ENCODE measurements at places on chromosomes 16 and 17. TPM values are rescaled to one million over a fixed set of nuclear protein-coding genes. Genes with fewer than 3 reads are reported as not detected.

- DNase-seq = no peak
Measured at GRCh38 chr16:19824216-19824615, 60.4 kb downstream of the GPRC5B start.

KIF18B gene
- total RNA-seq = 8.8 TPM

KCNH6 gene
- total RNA-seq = 0.58 TPM

- DNase-seq = peak; percentile 55
Measured at GRCh38 chr17:58330997-58331814, 2.6 kb upstream of the TSPOAP1 start.

- no peak for DNase-seq
Measured at GRCh38 chr16:63981639-63982038, 1140.2 kb downstream of the CDH11 start.

DNA sequence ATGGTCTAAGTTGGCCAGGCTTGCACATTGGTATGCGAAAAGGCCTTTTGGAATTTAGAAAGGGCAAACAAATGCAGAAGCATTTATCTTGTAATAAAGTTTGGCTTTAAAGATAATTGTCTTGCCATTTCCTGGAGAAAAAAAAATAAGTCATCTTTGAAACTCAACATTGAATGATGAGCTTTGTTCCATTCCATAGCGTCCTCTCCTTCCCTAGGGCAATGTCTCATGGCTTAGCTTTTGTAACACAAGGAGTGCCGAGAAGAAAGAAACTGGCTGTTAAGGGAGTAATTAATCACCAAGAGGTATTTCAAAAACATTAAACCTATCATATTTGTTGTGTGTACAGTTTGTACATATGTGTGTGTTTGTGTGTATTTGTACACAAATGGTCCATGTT, 372.3 kb downstream of the NPIPA8 start:
- no peak for DNase-seq

KNOP1 gene
- total RNA-seq = 22.8 TPM

DNA sequence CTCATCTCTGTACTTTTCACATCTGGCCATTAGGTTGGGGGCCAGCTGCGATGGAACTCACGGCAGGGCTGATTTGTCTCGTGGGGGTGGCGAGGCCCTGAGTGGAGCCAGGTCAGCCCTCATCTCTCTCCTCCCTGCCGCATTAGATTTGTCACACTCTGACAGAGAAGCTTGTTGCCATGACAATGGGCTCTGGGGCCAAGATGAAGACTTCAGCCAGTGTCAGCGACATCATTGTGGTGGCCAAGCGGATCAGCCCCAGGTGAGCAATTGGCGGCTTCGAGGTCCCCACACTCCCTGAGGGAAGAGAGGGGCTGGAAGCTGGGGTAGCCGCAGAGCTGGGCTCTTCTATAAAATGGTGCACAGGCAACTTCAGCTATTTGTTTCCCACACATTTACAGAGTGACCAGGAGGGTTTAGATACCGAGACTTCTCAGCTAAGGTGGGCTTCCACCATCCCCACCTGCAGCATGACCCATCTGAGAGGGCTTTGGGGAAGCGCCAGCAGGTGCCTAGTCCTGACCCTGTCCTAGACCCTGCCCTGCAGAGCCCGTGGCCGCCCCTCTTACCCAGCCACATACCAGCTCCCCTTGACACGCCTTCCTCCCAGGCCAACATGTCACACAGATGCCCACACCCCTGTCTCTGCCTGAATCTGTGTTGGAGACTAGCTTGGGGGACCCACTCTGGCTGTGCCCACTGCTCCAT, 8.4 kb downstream of the TMEM98 start:
- DNase-seq = no peak

DNA sequence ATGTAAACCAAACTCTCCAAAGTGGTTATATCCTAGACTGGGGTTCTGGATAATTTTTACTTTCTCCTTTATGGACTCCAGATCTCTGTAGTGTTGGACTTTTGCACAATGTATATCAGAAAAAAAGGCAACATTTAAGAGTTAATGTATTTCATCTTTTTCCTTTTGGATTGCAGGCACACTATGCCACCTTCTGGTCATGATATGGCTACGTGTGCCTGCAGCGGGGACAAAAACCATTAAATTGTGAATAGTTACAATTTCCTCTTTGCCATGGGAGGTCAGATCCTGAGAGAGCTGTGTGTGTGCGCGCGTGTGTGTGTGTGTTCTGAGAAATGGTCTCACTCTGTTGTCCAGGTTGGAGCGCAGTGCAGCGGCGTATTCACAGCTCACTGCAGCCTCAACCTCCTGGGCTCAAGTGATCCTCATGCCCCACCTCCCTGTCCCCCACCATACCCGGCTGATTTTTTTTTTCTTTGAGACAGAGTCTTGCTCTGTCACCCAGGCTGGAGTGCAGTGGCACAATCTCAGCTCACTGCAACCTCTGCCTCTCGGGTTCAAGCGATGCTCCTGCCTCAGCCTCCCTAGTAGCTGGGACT, 4.3 kb upstream of the SGF29 start:
- DNase-seq = no peak

SCNN1G gene
- 90.3 TPM for total RNA-seq

GRCh38 chr16:89598199-89598598, 15.2 kb upstream of the DPEP1 start:
- DNase-seq = no peak

DNA sequence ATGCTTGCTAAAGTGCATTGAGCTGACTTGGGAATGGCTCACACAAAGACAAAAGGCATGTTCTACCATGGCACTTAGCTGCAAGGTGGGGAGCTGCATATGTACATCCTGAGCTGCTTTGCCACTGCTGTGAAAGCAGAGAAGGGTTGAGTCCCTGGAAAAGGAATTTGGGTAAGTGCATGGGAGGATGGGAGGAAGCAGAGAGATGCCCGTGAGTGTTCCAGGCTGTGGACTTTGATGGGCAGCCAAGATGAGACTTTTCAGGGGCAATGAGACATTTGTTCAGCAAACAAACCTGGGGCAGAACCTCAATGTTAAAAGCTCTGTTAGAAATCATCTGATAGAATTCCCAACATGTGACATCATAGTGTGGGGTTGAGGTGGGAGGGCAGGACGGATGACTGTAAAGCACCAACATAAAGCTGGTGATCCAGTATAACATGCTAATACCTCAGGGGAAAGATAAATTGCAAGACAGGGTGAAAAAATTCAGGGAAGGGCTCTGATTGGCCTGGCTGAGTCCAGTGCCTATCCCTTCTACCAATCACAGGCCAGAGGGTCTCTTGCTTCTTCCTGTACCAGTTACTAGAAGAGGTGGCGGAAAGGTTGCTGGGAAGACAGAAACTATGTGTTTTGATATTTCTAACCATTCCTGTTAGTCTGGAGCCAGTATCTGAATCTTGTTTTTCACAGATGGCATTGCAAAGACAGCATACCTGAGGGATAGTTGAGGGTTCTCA, 163.2 kb downstream of the UTP18 start:
- DNase-seq = no peak

GRCh38 chr16:88383401-88384221, 852 bp downstream of the ZNF469 start:
- DNase-seq = no peak

DNA sequence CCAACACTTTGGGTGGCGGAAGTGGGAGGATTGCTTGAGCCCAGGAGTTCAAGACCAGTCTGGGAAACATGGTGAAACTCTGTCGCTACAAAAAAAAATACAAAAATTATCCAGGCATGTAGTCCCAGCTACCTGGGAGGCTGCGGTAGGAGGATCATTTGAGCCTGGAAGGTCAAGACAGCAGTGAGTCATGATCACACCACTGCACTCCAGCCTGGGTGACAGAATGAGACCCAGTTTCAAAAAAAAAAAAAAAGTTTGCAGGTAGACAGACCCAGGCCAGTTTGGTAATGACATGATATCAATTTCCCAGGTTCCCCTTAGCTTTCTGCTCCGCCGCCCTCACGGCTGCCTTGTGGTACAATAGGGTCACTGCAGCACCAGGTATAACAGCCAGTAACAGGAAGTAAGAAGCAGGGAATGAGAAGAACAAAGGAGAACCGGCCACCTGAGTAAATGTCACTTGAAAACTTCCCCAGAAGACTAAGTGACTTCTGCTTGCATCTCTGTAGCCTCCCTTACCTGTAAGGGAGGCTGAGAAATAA, 201.2 kb upstream of the HSBP1 start:
- no peak for DNase-seq

MSI2 gene
- total RNA-seq = 65.5 TPM

GRAP gene
- total RNA-seq = 0.79 TPM

GRCh38 chr16:2151188-2152091, 3.0 kb downstream of the RAB26 start:
- DNase-seq = no peak

ZNF624 gene
- 3.7 TPM for total RNA-seq

DNA sequence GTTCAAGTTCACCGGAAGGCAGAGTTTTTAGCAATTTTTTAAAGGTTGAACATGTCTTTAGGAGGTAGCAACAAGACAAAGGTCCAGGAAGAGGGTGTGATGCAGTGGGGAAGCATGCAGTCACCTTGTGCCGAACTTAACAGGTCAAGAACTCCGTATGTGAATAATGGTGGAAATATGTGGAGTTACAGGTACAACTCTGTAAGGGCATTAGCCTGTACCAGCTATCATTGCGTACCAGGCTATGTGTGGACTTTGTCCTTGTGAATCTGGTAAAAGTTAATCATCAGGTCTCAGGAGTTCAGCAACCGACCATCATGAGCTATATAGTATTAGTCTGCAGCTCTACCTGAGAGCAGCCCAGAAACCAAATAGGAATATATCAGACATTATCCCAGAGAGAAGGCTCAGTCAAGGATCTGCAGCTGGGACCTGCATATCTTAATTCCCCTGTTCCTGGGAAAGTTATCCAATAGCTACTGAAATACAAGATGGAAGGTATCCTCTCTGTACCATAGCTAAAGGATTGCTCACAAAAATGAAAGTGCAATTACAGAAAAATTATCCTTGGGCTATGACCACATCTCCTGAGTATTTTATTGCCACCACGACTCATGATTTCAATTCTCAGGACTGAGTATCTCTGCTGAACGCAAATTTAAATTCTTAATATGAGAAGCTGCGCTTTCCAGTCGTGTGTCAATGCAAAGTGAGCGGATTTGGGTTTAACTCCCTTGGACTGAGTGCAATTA, 469.3 kb downstream of the CDH13 start:
- no peak for DNase-seq

- no peak for DNase-seq
Measured at GRCh38 chr17:74214484-74215341, 1.3 kb downstream of the TTYH2 start.

- DNase-seq = no peak
Measured at GRCh38 chr17:29711588-29712385, 89.1 kb upstream of the CORO6 start.

DNA sequence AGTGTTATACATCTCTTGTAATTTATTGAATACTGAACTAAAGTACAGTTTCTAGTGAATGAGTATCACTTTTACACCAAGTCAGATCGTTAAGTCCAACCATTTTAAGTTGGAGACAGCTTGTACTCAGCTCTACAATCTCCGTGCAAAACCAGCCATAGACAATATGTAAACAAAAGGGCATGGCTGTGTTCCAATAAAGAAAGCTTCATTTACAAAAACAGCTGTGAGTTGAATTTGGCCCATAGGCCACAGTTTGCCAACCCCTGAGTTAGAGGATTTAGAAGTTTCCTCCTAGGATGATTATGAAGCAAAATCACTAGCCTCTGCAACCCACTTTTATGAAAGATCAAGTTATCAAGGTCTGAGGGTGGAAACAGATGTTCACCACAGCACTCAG, 105.7 kb upstream of the RCVRN start:
- no peak for DNase-seq

DNA sequence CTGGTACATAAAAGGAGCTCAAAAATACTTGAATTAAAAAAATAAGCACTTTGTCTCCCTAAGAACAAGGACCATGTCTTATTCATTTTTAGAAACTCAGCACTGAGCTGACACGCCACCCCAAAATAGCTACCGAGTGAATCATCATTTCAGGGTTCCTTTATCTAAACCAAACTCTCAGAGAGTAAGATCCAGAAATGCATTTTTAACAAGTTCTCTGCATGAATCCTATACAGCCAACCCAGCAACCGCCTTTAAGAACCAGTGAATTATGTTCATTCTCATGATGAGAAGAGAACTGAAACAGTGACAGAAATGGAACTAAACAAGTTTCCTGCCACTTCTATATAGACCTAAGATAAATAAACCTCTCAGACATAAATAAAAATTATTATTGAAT, 8.7 kb downstream of the C16orf87 start:
- no peak for DNase-seq

DNA sequence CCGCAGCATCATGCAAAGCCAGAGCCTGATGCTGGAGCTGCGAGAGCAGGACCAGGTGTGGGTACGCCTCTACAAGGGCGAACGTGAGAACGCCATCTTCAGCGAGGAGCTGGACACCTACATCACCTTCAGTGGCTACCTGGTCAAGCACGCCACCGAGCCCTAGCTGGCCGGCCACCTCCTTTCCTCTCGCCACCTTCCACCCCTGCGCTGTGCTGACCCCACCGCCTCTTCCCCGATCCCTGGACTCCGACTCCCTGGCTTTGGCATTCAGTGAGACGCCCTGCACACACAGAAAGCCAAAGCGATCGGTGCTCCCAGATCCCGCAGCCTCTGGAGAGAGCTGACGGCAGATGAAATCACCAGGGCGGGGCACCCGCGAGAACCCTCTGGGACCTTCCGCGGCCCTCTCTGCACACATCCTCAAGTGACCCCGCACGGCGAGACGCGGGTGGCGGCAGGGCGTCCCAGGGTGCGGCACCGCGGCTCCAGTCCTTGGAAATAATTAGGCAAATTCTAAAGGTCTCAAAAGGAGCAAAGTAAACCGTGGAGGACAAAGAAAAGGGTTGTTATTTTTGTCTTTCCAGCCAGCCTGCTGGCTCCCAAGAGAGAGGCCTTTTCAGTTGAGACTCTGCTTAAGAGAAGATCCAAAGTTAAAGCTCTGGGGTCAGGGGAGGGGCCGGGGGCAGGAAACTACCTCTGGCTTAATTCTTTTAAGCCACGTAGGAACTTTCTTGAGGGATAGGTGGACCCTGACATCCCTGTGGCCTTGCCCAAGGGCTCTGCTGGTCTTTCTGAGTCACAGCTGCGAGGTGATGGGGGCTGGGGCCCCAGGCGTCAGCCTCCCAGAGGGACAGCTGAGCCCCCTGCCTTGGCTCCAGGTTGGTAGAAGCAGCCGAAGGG, 24.2 kb downstream of the C1QTNF1 start:
- DNase-seq = no peak

KRT17 gene
- total RNA-seq = not detected

CPHXL2 gene
- total RNA-seq = not detected

GRCh38 chr16:84955427-84955826, 55.9 kb downstream of the ZDHHC7 start:
- DNase-seq = no peak

DNA sequence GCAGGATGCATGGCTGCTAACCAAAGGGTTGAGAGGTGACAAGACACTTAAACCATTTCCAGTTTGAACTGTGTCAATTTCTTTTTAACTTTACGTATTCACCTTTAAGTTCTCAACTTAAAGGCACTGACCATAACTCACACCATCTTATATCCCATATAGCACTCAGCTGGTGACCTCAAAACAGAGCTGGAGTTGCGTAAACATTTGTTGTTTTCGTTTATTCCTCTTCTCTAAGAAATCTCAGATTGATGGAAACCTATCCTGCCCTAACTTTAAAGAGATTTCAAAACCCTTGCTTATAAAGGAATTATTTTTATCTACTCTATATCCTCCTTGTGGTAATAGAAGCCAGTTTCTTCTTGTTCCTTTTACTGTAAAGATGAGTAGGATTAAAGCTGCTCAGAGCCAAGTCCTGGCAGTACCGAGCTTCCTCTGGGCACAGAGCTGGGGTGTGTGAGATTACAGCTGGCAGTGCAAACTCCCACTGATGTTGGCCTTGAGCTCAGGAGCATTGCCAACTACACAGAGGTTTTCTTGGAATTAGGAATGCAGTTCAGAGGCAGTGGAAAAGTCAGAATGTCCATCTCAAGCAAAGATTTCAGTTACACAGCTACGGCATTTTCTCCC, 1.3 kb downstream of the KCTD2 start:
- DNase-seq = no peak

KRT33A gene
- not detected for total RNA-seq

Data from left colon (tissue), 2 donors.